ENCODE measurements at places on chromosomes 5 and 9.

DNA sequence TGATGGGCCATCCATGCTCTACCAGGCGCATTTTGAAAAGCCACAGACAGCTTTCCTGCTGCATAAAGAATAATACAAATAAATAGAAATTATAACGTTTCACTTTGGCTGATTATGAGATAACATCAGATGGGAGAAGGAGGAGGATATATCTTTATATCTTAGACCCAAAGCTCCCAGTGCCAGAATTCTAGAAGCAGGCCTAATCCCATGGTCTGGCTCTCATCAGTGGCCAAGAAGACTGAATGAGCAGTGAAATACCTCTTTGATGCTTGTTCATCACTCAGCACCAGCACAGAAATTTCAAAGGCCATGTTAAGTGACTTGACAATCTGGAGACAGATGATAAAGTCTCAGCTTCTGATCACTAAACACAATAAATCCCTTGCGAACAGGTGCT, 107.6 kb downstream of the PPP2R2B start:
- DNase-seq = no peak

DNA sequence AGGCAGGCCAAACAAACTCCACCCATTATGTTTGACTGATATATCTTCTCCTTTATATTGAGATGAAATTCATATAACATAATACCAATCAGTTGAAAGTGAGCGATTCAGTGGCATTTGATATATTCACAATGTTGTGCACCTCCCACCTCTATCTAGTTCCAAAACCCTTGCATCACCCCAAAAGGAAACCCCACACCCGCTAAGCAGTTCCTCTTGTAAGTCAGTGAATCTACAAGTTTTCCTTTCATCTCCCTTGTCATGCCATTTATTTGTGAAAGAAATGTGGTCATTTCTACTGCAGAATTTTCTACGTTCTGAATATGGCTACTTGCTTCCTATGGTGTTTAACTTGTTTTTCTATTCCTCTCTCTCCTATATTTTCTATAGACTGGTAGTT, 99.4 kb upstream of the PTPN3 start:
- no peak for DNase-seq

GRCh38 chr5:131863700-131864099, 66.9 kb upstream of the FNIP1 start:
- DNase-seq = no peak

DNA sequence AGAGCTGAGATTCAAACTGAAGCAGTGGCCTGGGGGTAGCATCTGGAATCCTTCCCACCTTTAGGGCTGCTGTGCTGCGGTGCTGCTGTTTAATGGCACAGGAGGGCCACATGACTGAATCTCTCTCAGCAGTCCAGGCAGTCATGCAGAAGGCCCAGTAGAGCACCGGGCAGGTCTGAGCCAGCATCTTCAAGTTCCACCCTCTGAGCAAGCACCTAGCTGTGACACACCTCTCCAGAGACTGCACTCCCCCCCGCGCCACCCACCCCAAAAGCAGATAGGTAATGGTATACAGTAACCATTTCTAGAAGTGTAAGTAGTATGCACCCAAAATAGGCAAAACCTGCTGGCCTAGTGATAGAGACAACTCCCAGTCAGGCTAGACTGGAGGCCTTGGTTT, 8.2 kb downstream of the IL4 start:
- no peak for DNase-seq

- DNase-seq = peak; percentile 40
Measured at GRCh38 chr5:119470851-119471451, 18.7 kb downstream of the HSD17B4 start.

All from HCEC 1CT (cell line).